Stimulated activated CD8-positive, alpha-beta memory T cell treated with anti-CD3 and anti-CD28 coated beads, Interleukin-7, amount 100 ng/mL, for 24 hours (primary cell): ENCODE measurements at places on chromosomes 4 and X.

GRCh38 chr4:169885893-169886292, 128.1 kb upstream of the HPF1 start:
- no peak for DNase-seq

DNA sequence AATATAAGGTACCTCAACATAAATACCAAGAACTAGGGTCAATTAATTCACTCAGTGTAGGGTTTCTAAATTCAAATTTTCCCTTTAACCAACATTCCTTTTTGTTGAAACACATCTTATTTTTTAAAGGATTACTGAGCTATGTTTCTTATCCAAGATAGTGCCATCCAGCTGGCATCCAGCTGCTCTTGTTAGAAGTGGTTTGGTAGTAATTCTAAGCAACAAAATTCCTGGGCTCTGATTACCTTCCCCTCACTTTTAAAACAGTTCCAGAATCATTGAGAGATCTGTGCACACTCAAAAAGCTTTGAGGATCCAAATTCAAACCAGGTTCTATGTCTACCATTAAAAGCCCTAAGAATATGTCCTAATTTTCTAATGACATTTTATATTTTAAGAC, 583.7 kb downstream of the TRIML1 start:
- no peak for DNase-seq

- DNase-seq, result no peak
These were observed 65.0 kb upstream of the IL15 start for GRCh38 chr4:141571362-141571761.

DNA sequence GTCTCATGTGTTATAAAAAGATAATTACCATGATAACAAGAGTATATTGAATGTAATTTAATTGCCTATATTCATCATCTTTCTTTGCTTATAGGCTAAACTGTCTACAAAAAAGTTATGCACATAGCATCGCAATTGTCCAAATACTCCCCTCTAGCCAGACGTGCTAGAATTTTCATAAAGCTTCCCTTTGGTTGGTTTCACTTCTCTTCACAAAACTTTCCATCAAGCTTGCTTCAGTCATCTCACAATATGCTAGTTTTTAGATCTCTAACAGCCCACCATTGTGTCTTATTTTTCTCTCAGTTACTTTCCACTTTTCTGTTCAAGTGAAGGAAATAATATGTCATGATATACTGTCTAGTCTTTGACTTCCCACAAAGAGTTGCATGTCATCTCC, 448.3 kb upstream of the SPANXN1 start:
- DNase-seq, result no peak

GRCh38 chr4:48483777-48484493, 792 bp downstream of the SLC10A4 start:
- DNase-seq, result no peak

DNA sequence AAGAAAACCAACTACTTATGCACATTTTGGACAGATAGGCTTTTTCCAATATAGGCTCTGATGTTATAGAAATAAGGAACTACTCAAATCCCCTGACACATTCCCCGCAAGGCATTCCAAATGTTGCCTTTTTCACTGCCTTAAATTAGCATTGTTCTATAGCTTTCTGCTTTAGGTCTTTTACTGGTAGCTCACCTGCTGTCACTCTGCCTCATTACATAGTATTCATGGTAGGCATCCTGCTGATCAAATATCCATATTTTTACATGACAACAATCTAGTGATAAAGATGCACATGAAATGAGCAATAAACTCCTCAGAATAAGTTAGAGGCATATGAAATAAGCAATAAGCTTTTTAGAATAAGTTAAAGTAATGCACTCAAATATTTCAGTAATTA, 542.7 kb downstream of the FAM133A start:
- no peak for DNase-seq

DNA sequence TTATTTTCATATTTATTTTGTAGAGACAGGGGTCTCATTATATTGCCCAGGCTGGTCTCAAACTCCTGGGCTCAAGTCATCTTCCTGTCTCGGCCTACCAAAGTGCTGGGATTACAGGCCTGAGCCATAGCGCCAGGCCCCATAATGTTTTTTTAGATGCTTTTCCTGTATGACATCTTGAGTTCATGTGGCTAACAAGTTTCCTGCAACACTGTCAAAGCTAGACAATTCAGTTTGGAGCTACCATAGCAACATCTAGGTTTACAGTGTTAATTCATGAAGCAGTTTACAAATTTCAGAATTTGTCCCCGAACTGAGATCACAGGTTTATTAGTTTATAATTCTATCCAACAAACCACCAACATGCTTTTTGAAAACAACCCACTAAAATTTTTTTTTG, 6.4 kb upstream of the IL13RA2 start:
- DNase-seq, result no peak

DNA sequence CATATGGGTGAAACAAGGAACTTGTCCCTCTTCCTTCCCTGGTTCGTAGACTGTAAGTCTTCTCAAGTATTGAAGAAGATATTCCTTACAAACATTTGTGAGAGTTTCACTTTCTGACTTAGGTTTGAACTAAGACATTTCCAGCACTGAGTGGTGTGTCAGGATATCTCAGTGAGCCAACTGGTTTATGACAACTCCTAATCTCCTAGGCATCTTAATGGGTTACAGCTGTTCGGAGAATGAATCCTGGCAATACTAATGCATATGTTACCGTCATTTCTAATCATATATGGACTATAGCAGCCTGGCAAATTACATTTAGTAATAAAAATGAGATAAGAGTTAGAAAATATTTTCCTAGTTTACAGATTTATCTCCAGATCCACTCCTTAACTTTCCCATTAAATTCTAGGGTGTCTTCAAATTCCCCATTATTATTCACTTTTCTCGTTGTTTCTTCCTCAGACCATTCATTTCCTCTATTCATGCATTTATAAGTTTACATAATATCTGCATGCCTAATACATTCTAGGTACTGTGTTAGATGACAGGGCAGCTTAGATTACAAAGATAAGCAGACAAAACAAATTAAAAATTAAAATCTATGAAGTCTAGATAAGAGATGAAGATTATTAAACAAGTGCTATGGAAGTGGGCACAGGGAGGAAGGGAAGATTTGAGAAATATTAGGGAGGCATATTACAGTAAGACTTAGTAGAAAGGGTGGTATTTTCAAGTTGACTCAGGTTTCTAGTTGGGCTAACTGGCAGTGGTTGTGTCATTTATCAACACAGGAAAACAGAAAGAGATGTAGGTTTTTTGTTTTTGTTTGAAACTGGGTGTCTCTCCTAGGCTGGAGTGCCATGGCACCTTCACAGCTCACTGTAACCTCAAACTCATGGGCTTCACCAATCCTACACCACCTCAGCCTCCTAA, 173.9 kb downstream of the WDFY3 start:
- DNase-seq, result no peak

DNA sequence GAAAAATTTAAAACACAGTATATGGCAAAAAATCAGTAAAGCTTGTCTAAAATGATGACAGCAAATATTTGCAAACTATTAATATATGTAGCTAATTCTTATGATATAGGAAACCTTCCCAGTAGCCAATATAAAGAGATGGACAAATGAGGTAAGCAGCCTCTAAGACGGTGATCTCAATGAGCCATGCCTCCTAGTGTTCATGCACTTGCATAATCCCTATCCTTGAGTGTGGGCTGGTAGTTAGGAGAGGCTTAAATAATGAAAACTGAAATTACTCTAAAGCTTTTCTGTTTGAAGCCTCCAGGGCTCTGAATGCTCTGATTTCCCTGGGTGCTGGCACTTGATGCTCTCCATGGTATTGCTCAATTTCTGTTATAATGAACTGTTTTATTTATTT, 24.6 kb upstream of the ARMCX4 start:
- DNase-seq, result no peak

- no peak for DNase-seq
These were observed 137.2 kb downstream of the STPG2 start for GRCh38 chr4:98006060-98006459.

DNA sequence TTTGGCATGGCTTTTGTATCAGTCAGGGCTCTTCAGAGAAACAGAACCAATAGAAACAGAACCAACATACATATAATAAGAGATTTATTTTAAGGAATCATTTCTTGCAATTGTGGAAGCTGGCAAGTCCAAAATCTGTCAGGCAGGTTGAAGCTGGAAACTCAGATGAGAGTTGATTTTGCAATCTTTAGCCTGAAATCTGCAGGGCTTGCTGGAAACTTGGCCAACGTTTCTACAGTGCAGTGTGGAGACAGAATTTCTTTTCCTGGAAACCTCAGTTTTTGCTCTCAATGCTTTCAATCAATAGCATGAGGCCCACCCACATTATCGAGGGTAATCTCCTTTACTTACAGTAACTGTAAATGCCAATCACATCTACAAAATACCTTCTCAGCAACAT, 45.4 kb downstream of the COMMD8 start:
- no peak for DNase-seq

DNA sequence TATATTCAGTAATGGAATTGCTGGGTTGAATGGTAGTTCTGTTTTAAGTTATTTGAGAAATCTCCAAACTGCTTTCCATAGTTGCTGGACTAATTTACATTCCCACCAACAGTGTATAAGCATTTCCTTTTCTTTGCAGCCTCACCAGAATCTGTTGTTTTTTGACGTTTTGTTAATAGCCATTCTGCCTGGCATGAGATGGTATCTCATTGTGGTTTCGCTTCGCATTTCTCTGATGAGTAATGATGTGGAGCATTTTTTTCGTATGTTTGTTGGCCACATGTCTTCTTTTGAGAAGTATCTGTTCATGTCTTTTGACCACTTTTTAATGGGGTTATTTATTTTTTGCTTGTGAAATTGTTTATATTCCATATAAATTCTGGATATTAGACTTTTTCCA, 13.6 kb upstream of the MAGED4B start:
- DNase-seq, result no peak

- DNase-seq, result no peak
These were observed 1.3 kb downstream of the TACC3 start for GRCh38 chr4:1722551-1723118.

- DNase-seq, result no peak
These were observed 63.5 kb upstream of the WDR17 start for GRCh38 chr4:176002007-176002613.
